CD4-positive, alpha-beta T cell treated with Interleukin-6 at 100 ng/mL for 8 hours (primary cell): ENCODE measurements at places on chromosomes 4 and X.

- DNase-seq = no peak
Measured at GRCh38 chr4:71607780-71608677, 175.8 kb downstream of the GC start.

- DNase-seq = no peak
Measured at GRCh38 chrX:153934148-153934761, 582 bp downstream of the NAA10 start.

DNA sequence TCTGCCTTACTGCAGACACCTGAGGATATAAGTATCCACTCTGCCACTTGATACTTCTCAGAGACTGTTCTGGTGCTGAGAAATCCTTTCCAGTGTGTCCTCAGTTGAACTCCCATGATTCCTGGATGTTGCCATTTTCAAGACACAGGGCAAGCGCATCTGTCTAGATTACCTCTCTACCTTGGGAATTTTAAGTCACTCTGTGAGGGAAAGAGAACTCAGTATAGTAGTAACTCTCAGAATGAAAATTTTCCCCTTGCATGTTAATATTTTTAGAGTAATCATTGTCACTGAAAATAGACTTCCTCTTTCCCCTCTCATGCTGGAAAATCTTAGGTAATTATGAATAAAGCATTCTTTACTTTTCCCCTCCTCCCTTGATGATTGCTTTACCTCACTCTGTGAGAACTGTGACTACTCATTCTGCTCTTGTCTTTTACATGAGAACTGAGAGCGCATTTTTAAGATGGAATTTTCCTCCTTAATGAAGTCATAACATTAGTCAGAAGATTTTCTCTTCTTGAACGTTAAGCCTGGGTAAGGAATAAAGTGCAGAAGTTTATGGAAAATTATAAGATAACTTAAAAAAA, 45.0 kb downstream of the TET2 start:
- no peak for DNase-seq

DNA sequence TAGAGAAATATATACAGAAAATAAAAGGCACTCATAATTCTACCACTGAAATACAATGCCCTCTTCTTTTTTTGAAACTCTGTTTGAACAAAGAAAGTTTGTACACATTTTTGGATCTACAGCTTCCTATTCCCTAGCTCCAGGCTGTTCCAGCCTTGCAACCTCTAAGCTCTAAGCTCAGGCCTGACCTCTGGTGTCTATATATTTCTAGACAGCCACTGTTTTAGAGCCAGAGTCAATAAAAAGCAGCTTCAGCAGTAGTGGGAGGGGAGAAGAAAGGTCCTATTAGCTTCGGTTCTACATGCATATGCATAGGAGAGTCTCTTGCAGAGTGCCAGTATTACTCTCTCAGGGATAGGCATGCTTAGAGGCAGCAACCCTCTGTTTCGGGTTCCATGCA, 39.7 kb downstream of the CLDN2 start:
- no peak for DNase-seq

- DNase-seq = no peak
Measured at GRCh38 chr4:83604321-83604720, 68.4 kb downstream of the GPAT3 start.
